ENCODE measurements at places on chromosomes 3 and 15.

DNA sequence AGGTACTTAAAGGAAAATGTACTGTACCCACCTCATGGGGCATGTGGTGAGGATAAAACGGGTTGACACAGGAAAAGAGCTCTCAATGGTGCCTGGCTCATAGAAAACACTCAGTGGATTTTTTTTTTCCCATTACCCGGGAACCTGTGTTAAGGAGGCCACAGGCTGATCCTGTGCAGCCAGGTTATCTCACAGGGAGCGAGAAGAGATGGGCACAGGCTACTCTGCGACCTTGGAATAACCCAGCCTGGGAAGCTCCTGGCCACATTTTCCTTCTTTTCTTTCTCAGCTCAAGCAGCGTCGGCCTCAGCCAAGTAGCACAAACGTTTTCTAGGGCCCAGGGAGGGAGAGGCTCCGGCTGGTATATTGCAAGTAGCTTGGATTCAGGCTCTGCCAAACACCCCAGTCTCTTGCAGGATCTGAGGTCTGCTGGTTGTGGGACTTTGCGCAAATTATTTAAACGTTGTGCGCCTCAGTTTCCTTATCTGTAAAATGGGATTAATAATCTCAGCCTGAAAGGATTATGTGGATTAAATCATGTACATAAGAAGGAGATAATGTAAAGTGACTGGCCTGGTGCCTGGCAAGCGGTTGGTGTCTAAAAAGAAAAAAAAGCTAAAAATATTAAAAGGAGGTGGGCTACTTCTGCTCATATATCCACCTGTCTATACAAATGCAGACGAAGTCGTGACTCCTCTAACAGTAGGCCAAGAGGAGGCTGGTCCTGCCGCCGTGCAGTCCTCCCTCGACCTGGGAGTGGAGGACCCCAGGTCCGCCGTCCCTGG lies 2.2 kb downstream of the FURIN start:
- no peak for DNase-seq

DNA sequence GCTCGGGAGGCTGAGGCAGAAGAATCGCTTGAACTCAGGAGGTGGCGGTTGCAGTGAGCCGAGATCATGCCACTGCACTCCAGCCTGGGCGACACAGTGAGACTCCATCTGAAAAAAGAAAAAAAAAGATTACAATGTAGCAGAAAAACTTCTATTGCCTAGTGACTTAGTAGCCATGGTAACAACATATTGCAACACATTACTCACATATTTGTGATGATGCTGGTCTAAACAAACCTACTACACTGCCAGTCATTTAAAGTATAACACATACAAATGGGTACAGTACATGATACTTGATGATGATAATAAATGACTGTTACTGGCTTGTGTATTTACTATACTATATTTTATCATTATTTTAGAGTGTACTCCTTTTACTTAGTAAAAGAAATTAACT lies 125.6 kb downstream of the PLOD2 start:
- no peak for DNase-seq

GRCh38 chr15:48644467-48644826 lies 1.1 kb downstream of the FBN1 start:
- DNase-seq, result no peak

DNA sequence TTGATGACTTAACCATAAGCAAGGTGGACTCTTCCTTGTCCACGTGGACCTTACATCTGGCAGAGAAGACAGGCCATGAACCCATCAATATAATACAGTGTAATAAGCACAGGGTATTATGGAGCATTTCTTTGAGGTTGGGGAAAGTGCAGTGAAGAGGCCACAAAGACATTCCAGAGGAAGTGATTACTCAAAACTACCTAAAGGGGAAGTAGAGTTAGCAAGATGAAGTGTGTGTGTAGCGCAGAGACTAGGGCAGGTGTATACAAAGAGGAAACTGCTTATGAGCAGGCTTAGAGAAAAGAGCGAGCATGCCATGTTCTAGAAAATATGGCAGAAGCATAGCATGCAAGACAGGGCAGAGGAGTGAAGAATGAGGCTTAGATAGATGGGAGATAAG lies 17.9 kb downstream of the CP start:
- no peak for DNase-seq

GRCh38 chr3:4409415-4409814 lies 57.7 kb downstream of the SUMF1 start:
- no peak for DNase-seq

GRCh38 chr15:99427210-99427609 lies 138.6 kb upstream of the MEF2A start:
- DNase-seq, result no peak

- DNase-seq, result no peak
Observed at GRCh38 chr3:60585918-60586317, 665.3 kb downstream of the FHIT start.

DNA sequence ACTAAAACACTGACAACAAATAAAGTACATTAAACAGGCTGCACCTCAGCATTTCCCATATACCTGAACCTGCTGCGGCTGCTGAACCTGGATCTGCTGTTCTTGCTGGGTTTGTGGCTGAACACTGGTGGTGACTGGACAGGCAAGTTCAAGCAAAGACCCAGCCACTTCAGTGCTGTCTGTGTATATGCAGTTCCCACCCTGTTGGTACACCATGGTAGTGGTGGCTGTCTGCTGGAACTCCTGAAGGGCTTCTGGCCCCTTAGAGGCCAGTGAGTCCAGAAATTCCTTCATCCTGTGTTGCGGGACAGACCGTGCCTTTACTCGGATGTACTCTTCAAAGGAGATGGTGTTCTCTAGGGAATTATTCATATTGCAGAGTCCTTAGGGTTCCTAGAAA lies 17.2 kb downstream of the QRICH1 start:
- DNase-seq, result no peak

- DNase-seq, result no peak
Observed at GRCh38 chr3:194475978-194476377, 10.8 kb downstream of the ATP13A3 start.

- DNase-seq, result no peak
Observed at GRCh38 chr3:150278843-150279381, 129.2 kb upstream of the TSC22D2 start.

DNA sequence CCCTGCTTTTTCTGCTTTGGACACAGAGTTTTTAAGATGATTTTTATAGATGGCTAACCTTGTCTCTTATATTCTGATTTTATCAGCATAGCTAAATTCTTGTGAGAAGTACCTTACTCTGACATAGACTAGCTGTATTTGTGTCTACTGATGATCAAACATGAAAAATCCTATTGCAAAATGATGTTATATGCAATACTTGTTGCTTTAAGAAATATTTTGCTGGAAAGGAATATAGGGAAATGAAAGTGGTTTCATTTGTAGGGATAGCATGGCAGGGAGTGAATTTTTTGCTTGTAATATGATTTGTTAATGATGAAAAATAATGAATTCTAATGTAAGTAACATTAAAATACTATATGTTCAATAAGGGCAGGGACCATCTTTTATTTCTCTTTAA lies 35.9 kb downstream of the CFAP91 start:
- no peak for DNase-seq

DNA sequence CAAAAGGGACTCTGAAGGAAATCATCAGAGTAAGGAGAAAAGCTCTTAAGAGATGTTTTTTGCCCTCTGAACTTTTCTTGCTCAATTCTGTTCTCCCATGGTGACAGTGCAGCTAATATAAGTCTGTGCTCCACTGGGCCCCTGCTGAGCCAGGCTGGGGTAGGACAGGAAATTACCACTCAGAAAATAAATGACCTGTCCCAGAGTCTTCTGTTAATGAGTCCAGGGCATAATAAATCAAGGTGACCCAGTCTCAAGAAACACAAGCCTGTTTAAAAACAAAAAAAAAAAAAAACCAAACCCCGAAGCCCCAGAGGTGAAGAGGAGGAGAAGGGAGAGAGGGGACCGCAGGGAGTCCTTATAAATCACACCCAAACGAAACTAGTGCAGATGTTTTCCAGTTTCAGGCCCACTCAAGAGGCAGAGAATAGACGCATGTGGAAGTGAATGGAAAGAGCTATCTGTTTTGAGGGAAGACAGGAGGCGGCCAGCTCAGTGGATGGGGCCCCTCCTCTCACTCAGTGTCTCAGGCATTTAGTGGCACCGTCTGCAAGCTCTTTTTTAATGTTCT lies 59.8 kb upstream of the BOC start:
- no peak for DNase-seq

DNA sequence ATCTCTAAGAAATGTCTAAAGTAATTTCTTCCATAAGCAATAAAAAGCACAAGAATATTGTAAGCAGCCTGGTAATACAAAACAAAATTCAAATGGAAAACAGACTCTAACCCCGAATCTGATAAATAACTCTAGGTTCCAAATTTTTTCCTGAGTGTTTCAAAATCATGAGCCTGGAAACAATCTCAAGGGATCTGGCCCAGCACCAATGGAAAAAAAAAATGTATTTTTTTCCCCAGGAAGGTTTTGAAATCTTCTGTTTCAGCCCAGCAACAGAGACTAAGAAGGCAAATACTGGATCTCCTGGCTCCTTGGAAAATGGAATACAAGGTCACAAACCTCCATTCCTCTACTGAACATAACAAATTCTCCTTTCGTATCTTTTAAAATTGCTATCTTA lies 13.0 kb downstream of the TBC1D2B start:
- DNase-seq, result no peak

- DNase-seq, result no peak
Observed at GRCh38 chr15:58279106-58279505, 140.9 kb downstream of the AQP9 start.

DNA sequence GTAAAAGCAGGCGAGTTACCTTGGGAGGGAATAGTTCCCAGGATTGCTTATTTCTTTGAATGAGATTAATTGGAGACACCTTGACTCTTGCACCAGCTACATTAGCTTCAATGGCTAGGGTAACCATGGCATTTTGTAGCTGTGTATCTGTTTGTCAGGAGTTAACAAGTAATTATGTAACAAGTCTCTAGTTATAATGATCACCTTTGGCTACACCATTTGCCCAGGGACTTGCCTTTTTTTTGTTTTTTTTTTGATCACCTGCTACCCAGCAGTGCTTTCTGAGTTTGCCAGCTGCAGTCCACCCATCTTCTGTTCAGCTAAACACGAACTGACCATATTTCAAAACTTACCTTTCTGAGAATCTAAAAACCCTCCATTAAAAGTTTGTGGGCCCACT lies 2.2 kb downstream of the MED12L start:
- DNase-seq, result no peak

DNA sequence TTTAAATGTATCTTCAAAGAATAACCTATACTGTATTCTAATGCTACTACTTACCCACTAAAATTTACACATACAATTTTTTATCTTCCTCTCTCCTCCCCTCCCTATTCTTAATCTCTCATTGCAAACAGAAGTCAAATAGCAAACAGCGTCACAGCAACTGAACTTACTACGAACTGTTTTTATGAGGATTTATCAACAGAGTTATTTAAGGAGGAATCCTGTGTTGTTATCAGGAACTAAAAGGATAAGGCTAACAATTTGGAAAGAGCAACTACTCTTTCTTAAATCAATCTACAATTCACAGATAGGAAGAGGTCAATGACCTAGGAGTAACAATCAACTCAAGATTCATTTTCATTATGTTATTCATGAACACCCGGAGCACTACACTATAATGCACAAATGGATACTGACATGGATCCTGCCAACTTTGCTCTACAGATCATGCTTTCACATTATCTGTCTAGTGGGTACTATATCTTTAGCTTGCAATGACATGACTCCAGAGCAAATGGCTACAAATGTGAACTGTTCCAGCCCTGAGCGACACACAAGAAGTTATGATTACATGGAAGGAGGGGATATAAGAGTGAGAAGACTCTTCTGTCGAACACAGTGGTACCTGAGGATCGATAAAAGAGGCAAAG lies 984 bp downstream of the FGF7 start:
- no peak for DNase-seq

GRCh38 chr3:107112356-107112755 lies 264.9 kb upstream of the CCDC54 start:
- DNase-seq, result no peak

- no peak for DNase-seq
Observed at GRCh38 chr3:11570789-11571495, 72.8 kb downstream of the VGLL4 start.

- DNase-seq, result no peak
Observed at GRCh38 chr3:7038394-7038793, 177.5 kb downstream of the GRM7 start.

- DNase-seq, result no peak
Observed at GRCh38 chr3:17110660-17111396, 226.1 kb downstream of the PLCL2 start.

GRCh38 chr15:96333131-96334016 lies 2.9 kb downstream of the NR2F2 start:
- no peak for DNase-seq

- DNase-seq, result no peak
Observed at GRCh38 chr3:31614162-31614921, 81.6 kb downstream of the STT3B start.

- no peak for DNase-seq
Observed at GRCh38 chr15:73617913-73618312, 15.3 kb downstream of the NPTN start.

- DNase-seq, result no peak
Observed at GRCh38 chr15:41819455-41820050, 8.3 kb upstream of the JMJD7 start.

GRCh38 chr15:67174864-67175573 lies 79.4 kb downstream of the AAGAB start:
- no peak for DNase-seq

DNA sequence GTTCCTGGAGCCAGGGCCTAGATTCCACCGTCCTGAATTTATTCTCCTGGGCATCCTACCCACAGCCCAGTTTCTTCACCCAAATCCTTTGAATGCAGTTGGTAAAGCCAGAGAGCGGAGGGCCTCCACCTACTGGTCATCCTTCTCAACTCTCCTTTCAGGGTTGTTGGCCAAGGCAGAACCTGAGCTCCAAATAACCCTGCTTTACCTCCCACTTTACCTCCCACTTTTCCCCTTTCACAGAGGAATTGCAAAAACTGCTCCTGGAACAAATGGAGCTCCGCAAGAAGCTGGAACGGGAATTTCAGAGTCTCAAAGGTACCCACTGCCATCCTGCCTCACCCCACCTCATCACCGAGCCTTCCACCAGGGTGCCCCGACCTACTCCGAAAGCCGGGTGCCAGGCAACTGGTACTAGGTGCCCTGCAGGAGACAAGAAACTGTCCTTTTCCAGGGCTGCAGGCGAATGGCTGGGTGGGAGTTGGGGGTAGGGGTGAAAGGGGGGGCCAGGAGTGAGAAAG lies 6.8 kb downstream of the SKOR1 start:
- DNase-seq, result no peak

- DNase-seq, result no peak
Observed at GRCh38 chr15:39215015-39215414, 365.9 kb upstream of the THBS1 start.

DNA sequence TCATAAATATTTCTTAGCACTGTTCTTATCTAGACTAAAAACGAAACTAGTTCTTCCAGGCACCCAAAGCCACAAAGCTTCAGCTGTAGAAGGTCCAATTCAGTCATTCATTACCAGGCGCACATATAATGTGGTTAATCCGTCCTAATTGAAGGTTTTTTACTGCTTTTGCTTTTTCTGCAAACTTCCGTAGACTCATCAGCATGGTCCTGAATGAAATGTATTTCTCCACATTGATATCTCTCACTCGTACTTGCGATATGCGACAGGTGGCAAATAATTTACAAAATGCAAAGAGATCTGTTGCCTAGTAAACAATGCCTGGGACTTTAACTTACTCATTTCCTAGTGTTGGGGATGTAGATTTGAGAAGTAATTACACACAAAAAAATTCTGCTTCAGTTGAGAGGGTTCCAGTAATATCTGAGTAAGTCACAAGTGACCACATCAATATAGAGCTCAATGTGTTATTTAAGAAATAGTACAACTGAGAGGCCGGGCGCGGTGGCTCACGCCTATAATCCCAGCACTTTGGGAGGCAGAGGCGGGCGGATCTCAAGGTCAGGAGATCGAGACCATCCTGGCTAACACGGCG lies 75.0 kb upstream of the MBNL1 start:
- no peak for DNase-seq

- DNase-seq, result no peak
Observed at GRCh38 chr3:4833471-4833870, 145.8 kb upstream of the BHLHE40 start.
